Ascending aorta (tissue), 2 donors: ENCODE measurements at places on chromosomes 3 and 15.

DNA sequence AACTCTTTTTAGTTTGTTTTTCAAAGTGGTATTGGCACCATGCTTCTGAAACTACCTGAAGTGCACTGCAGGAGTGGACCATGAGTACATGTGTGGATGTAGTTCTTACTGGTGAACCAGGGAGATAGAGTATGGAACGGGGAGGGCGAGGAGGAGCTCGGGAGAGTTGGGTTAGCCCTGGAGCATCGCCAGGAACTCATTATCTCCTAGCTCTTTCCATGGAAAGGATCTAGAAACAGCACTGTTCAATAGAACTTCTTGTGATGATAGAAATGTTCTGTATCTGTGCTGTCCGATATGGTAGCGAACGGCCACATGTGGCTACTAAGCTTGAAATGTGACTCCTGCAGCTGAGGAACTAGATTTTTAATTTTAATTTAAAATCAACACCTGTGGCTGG, 47.3 kb downstream of the VGLL4 start:
- no peak overlapping the region for H3K4me3 ChIP-seq
- H3K27ac ChIP-seq: peak overlapping the region; percentile 52
- peaks cover 23% of the 10 kb centered on the region for H3K4me1 ChIP-seq
- no peak for DNase-seq
- no peaks in the 10 kb centered on the region for H3K27me3 ChIP-seq

GRCh38 chr3:37949866-37950265, 40.7 kb upstream of the VILL start:
- no peaks in the 10 kb centered on the region for H3K27me3 ChIP-seq
- peaks cover 41% of the 10 kb centered on the region for H3K4me1 ChIP-seq
- DNase-seq: no peak

DNA sequence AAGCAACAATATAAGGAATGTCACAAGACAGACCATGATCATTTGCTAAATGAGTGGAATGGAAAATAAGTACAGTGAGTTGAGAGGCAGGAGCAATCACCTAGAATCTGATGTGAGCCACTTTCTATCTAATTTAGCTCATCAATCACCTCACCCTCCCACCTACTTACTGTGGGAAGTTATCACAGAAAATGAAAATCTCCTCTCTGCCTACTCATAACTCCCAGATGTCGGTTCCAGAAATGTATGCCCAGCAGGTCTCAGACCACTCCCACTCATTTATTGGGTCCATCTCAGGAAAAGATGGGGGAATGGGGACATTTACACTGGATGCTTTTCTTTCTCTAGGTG, 270.9 kb downstream of the FHIT start:
- no peaks in the 10 kb centered on the region for H3K4me1 ChIP-seq
- H3K36me3 ChIP-seq: no peaks in the 10 kb centered on the region
- no peak overlapping the region for H3K4me3 ChIP-seq
- no peak for DNase-seq
- no peaks in the 10 kb centered on the region for H3K27me3 ChIP-seq
- no peak overlapping the region for H3K27ac ChIP-seq

GRCh38 chr15:88625943-88626741, 5.0 kb downstream of the AEN start:
- peaks cover 53% of the 10 kb centered on the region for H3K36me3 ChIP-seq
- peaks cover 23% of the 10 kb centered on the region for H3K4me1 ChIP-seq
- H3K4me3 ChIP-seq: no peak overlapping the region
- no peak for DNase-seq
- H3K27ac ChIP-seq: no peak overlapping the region

GRCh38 chr3:44555723-44556122, 730 bp downstream of the ZKSCAN7 start:
- peak overlapping the region; percentile 92 for H3K4me3 ChIP-seq
- no peak for DNase-seq
- H3K27ac ChIP-seq: no peak overlapping the region
- peaks cover 12% of the 10 kb centered on the region for H3K36me3 ChIP-seq

DNA sequence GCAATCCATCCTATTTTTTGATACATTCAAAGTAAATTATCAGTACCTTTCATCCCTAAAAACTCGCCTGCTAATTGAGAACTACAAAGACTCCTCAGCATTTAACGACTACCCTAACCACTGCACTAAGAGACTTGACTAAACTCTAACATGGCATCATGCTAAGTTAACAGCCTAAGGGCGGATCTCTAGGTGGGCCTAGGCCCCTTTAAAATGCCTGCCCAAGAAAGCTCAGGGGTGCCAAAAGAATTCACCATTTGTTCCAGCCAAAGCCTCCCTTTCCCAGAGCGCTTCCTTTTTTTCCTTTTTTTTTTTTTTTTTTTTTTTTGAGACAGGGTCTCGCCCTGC, 568 bp upstream of the NEK4 start:
- peak overlapping the region; percentile 53 for H3K27ac ChIP-seq
- no peaks in the 10 kb centered on the region for H3K36me3 ChIP-seq
- H3K27me3 ChIP-seq: no peaks in the 10 kb centered on the region
- H3K4me3 ChIP-seq: peak overlapping the region; percentile 90
- peaks cover 7% of the 10 kb centered on the region for H3K4me1 ChIP-seq
- DNase-seq: no peak

DNA sequence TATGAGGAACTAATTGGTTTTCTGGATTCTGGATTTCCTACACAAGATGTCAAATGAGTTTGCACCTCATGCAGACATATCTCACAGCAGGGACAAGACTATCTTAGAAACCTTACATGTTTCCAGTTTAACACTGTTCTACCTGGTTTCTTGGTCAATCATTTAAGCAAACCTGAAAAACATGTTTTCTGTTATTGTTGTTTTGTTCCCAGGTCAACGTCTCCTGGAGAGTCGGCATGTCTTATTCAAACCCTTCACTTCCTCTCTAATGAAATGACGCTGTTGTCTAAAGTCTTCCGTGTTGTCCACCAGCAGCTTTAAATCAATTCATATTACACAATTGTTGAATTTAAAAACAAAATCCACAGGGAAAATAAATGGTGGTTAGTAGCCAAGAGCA, 150.9 kb downstream of the CNTN3 start:
- H3K4me3 ChIP-seq: no peak overlapping the region
- no peaks in the 10 kb centered on the region for H3K36me3 ChIP-seq
- no peak for DNase-seq

DNA sequence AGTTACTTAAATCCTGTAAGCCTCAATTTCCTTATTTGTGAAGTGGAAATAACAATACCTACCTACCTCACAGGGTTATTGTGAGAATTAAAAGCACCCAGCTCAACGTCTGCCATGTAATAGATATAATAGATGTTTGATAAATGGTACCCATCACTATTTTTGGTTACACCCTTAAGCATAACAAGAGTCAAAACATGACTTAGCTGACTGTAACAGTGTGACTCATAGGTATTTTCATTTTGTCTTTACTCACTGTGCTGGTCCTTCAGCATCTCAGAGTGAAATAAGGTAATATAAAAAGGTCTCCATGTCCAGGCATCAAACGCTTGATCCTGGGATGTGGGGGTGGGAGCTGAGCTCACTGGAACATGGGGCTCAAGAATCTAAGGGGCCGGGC, 3.1 kb downstream of the CPLX3 start:
- peaks cover 10% of the 10 kb centered on the region for H3K27me3 ChIP-seq
- no peak for DNase-seq
- no peak overlapping the region for H3K27ac ChIP-seq
- no peaks in the 10 kb centered on the region for H3K36me3 ChIP-seq

- H3K4me1 ChIP-seq: no peaks in the 10 kb centered on the region
- H3K27ac ChIP-seq: no peak overlapping the region
- no peak for DNase-seq
- H3K27me3 ChIP-seq: no peaks in the 10 kb centered on the region
- no peaks in the 10 kb centered on the region for H3K36me3 ChIP-seq
- no peak overlapping the region for H3K4me3 ChIP-seq
Observed at GRCh38 chr3:170705131-170705530, 119.3 kb upstream of the SLC7A14 start.

- H3K27me3 ChIP-seq: no peaks in the 10 kb centered on the region
- no peak overlapping the region for H3K4me3 ChIP-seq
- H3K36me3 ChIP-seq: peaks cover 2% of the 10 kb centered on the region
- no peak for DNase-seq
Observed at GRCh38 chr3:179608931-179609720, 4.5 kb downstream of the NDUFB5 start.

- DNase-seq: no peak
- no peaks in the 10 kb centered on the region for H3K36me3 ChIP-seq
- no peaks in the 10 kb centered on the region for H3K4me1 ChIP-seq
- H3K27me3 ChIP-seq: no peaks in the 10 kb centered on the region
Observed at GRCh38 chr3:34178415-34178814, 380.0 kb downstream of the PDCD6IP start.

- H3K36me3 ChIP-seq: no peaks in the 10 kb centered on the region
- H3K4me3 ChIP-seq: no peak overlapping the region
- DNase-seq: no peak
- no peaks in the 10 kb centered on the region for H3K4me1 ChIP-seq
Observed at GRCh38 chr15:95025924-95026728, 794.8 kb downstream of the MCTP2 start.

DNA sequence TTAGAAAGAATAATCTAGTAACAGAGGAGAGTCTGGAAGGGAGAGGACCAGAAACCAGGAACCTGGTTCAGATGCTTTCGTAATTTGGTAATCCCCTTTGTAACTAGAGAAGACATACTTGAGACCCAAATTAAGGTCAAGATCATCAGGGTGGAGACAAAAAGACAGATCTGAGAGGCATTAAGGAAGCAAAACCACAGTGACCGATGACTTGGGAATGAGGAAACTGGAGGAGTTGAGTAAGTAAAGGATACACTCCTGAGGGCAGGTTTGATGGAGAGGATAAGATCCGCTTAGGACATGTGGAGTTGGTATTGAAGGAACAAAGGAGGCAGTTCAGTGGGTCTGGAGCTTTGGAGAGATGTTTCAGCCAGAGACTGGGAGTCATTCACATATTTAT, 23.6 kb upstream of the BCL2A1 start:
- H3K4me3 ChIP-seq: no peak overlapping the region
- H3K27me3 ChIP-seq: no peaks in the 10 kb centered on the region

DNA sequence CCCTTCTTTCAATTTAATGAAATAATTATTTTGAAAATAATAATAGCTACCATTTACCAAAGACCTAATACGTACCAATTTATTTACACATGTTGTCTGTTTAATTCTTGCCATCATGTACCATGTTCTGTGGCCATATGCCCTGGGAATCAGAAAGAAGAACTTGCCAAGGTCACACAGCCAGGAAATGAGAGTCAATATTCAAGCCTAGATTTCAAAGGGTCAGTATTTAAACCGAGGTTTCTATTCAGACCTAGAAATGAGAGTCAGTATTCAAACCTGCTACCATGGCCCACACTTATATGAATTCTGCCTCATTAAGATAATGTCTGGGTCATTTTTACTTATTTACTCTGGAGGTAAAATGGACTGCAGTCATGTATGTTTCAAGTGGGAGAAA, 103.6 kb upstream of the TBL1XR1 start:
- H3K27ac ChIP-seq: peak overlapping the region; percentile 42
- no peaks in the 10 kb centered on the region for H3K27me3 ChIP-seq
- no peaks in the 10 kb centered on the region for H3K4me1 ChIP-seq
- DNase-seq: no peak
- no peak overlapping the region for H3K4me3 ChIP-seq

- H3K4me3 ChIP-seq: no peak overlapping the region
- H3K27ac ChIP-seq: no peak overlapping the region
- H3K27me3 ChIP-seq: no peaks in the 10 kb centered on the region
- H3K4me1 ChIP-seq: no peaks in the 10 kb centered on the region
Observed at GRCh38 chr3:142168514-142168913, 19.2 kb upstream of the TFDP2 start.

- no peak overlapping the region for H3K27ac ChIP-seq
- H3K4me3 ChIP-seq: no peak overlapping the region
- peaks cover 4% of the 10 kb centered on the region for H3K4me1 ChIP-seq
- no peaks in the 10 kb centered on the region for H3K27me3 ChIP-seq
- no peak for DNase-seq
- no peaks in the 10 kb centered on the region for H3K36me3 ChIP-seq
Observed at GRCh38 chr3:4323246-4324027, 20.3 kb downstream of the SETMAR start.

DNA sequence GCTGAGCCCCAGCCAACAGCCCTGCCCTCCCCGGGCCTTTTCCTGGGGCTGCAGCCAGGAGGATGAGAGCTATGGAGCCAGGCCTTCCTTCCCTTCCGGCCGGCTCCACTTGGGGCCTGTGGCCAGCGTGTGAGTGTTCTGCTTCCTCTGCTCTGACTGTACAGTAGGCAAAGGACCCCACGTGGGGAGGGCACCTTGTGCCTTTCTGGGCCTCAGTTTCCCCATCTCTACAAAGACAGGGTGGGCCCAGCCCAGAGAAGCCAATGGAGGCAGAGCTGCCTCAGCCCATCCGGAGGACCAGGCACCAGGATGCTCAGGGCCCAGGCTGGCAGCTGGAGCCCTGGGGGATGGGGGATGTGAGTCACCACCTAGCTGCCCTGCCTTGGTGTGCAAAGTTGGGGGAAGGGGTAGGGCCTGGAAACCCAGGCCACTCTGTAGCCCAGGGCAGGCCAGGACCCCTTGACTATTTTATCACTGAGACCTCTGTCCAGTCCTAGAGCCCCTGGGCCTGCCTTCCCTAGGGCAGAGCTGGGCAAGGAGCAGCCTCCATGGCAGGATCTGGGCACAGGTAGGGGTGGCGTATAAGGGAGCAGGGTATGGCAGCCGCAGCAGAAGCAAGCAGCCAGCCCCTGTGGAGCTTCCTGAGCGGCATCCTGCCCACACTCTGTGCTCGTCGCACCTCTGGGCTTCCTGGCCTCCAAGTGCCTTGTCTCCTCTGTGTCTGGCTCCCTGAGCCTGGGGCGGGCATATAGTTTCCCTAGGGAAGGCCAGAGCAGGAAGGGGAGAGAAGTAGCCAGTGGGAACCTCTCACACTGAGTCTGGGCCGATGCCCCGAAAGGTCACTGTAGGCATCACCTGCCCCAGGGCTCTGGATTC, 1.8 kb downstream of the PSTPIP1 start:
- peak overlapping the region; percentile 94 for H3K27ac ChIP-seq
- peaks cover 25% of the 10 kb centered on the region for H3K4me1 ChIP-seq
- no peak for DNase-seq
- no peaks in the 10 kb centered on the region for H3K27me3 ChIP-seq
- no peaks in the 10 kb centered on the region for H3K36me3 ChIP-seq
- peak overlapping the region; percentile 56 for H3K4me3 ChIP-seq

DNA sequence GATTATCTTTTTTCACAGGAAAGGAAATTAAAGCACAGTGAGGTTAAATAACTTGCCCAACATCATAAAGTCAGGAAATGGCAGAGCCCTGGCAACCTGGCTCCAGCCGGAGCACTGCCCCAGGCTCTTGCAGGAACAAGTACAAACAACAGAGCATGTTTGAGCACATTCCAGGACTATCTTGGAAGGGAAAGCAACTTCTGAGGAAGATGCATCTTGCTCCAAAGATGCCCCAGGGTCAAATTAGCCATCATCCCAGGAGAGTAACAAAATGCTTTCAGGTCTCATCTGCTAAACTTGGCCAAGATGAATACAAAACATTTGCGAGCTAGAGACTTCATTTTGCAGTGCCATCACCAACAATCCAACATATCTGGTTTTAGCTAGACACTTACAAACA, 162.4 kb upstream of the LRRN1 start:
- no peaks in the 10 kb centered on the region for H3K4me1 ChIP-seq

GRCh38 chr3:183098536-183099025, 715 bp downstream of the MCCC1 start:
- DNase-seq: no peak
- peak overlapping the region; percentile 91 for H3K27ac ChIP-seq
- H3K4me1 ChIP-seq: peaks cover 15% of the 10 kb centered on the region
- no peaks in the 10 kb centered on the region for H3K27me3 ChIP-seq
- H3K4me3 ChIP-seq: peak overlapping the region; percentile 65
- H3K36me3 ChIP-seq: no peaks in the 10 kb centered on the region

- no peak for DNase-seq
- no peaks in the 10 kb centered on the region for H3K27me3 ChIP-seq
- peaks cover 7% of the 10 kb centered on the region for H3K36me3 ChIP-seq
- no peak overlapping the region for H3K4me3 ChIP-seq
Observed at GRCh38 chr3:127625821-127626220, 3.2 kb upstream of the PODXL2 start.

- no peak overlapping the region for H3K4me3 ChIP-seq
- DNase-seq: no peak
- H3K27me3 ChIP-seq: no peaks in the 10 kb centered on the region
- H3K4me1 ChIP-seq: no peaks in the 10 kb centered on the region
Observed at GRCh38 chr15:78977091-78977571, 32.3 kb upstream of the CTSH start.
